ENCODE measurements at places on chromosomes 2 and 18.

GRCh38 chr18:6876641-6877041, 147.1 kb downstream of the ARHGAP28 start:
- no peak for DNase-seq

- no peak for DNase-seq
These were observed 6.6 kb upstream of the CYP27C1 start for GRCh38 chr2:127226520-127227263.

DNA sequence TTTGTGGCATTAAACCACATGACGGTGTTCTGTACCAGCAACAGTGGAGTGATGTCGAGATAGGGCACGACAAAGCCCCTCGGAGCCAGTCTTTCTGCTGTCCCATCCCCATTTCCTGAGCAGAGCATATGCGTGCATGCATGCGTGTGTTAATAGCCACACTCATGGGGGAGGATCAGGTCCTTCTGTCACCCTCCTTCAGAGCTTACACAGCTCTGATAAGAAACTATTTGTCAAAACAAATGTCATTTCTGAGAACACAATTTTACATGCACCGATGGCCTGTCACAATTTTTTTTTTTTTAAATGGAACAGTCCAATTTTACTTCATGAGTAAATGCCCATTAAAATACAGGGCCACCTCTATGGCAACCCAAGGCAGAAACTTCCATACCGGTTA, 95.9 kb upstream of the ZBTB14 start:
- no peak for DNase-seq

- no peak for DNase-seq
These were observed 111.3 kb downstream of the PLCL1 start for GRCh38 chr2:197915548-197916265.

DNA sequence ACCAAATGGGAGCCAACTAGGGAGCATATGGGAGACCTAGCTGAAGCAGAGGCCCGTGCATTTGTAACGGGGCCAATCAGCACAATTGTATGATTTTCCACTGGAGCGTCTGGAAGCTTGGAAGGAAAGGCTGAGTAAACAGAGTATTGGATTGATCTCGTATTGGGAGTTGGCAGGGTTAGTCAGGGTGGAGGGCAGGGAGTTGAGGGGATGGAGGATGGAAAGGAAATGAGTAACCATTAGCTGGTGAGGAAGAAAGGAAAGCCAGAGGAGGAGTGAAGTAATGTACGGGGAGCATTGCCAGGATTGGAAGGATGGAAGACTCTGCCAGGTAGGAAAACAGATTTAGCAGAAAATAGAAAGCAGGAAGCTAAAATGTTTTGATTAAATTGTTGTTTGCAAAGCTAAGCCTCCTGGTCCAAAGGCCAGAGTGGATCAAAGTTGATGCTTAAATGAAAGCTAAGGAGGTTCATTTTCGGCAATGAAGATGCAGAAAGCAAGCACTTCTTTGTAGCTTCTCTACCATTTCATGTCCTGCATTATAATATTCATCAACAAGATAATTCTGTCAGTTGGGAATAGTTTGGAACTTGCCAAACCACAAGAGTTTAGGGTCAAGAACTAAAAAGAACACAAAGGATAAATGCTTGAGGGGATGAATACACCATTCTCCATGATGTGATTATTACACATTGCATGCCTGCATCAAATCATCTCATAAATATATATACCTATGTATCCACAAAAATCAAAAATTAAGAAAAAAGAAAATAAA, 75.6 kb upstream of the TTN start:
- no peak for DNase-seq

- no peak for DNase-seq
These were observed 246.0 kb upstream of the UBE2E3 start for GRCh38 chr2:180734382-180734781.

DNA sequence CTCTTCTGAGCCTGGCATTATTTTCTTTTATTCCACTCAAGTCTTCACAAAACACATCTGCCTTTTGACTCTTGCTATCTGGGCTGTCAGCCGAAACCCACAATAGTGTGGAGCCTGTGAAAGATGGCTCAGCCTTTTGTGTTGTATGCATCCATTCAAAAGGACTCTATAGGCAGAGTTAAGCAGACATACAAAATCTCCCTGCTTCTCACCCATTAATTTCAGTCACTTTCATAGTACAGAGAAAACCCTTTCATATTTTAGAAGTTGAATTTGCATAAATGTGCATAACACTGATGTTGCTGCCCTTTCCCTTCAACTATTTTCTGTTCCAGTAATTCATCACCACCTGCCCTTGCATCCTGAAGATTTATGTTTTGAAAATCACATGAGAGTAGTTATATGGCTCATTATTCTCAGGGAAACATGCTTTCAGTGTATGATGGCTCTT, 154.6 kb downstream of the EVA1A start:
- no peak for DNase-seq

GRCh38 chr2:211800001-211800400, 738.6 kb downstream of the ERBB4 start:
- no peak for DNase-seq

DNA sequence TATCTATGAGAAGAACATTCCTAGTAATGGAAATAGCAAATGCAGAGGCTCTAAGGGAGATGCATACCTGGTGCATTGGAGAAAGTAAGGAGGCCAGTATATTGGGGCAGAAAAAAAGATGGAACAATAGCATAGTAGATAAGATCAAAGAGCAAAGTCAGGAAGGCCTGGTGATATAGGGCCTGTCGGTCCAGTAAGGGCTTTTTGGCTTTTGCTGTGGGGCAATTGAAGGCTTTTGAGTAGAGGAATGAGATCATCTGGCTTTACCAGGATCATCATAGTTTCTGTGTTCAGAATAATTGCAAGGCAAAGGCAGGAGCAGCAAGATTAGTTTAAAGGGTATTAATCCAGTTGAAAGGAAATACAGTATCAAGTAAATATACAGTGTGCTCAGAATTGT, 111.8 kb downstream of the EHBP1 start:
- no peak for DNase-seq

- DNase-seq = no peak
These were observed 100.0 kb upstream of the CXCR4 start for GRCh38 chr2:136217996-136218395.

- DNase-seq = no peak
These were observed 72.6 kb upstream of the THUMPD2 start for GRCh38 chr2:39851651-39852110.

DNA sequence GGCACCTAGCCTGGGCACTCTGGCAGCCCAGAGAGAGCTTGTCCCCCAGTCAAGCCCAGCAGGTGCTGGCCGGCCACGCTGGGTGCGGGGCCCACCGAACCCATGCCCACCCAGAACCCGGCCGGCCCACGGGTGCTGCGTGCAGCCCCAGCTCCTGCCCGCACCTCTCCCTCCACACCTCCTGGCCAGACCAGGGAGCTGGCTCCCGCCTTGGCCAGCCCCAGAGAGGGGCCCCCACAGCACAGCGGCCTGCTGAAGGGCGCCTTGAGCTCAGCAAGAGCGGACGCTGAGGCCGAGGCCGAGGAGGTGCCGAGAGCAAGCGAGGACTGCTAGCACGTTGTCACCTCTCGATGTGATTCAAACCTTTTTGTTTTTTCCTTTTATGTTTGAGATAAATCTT, 407.0 kb upstream of the KCNJ3 start:
- no peak for DNase-seq

- DNase-seq = no peak
These were observed 344.5 kb downstream of the DPP10 start for GRCh38 chr2:114786901-114787300.

DNA sequence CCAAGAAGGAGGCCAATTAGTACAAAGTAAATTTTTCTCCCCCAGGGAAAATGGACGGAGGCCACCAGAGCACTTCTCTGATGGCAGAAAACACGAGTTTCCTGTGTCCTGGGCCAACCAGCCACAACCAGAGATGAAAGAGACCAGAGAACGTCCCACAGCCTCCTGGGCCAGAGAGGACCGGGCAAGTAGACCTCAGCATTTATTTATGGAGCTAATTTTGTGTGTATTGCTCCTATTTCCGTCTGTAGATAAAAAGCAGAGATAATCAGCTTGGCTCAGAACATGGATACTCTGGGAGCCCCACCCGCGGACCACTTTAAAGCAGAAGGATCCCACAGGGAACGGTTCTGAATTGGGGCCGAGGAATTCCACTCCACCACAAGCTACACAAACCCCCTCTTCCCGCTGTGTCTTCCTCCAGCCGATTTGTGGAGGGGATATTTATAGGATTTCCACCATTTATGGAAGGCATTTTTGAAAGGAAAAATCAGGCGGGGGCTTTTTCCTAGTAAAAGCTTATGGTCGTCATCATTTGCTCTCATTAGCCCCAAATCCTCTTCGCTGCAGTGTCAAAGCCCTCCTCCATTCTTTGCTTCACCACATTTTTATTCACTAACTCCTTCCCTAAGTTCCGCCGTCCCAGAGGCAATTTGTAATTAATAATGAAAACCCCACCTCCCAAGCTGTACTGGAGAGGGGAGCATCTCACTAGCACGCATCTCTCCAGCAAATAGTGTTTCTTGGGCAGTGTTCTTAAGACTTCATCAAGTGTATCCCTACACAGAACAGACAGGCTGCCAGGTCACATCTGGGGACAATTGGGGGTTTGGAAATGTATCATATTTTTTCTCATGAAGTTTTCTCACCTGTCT, 43.7 kb upstream of the TWIST2 start:
- no peak for DNase-seq

DNA sequence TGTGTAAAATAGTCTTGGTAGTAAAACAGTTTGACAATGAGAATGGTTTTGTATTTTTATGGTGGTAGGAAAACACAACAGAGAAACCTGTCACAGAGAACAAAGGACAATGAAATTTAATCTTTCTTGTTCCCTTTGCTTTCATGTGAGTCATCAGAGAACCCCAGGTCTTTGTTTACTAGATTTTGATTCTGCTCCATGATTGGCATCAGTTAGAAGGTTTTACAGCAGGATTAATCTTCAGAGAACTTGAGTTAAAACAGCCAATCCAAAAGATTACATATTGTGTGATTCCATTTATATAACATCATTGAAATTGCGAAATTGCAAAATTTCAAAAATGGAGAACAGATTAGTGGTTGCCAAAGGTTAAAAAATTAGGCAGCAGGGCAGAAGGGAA, 2.5 kb downstream of the APLF start:
- no peak for DNase-seq

DNA sequence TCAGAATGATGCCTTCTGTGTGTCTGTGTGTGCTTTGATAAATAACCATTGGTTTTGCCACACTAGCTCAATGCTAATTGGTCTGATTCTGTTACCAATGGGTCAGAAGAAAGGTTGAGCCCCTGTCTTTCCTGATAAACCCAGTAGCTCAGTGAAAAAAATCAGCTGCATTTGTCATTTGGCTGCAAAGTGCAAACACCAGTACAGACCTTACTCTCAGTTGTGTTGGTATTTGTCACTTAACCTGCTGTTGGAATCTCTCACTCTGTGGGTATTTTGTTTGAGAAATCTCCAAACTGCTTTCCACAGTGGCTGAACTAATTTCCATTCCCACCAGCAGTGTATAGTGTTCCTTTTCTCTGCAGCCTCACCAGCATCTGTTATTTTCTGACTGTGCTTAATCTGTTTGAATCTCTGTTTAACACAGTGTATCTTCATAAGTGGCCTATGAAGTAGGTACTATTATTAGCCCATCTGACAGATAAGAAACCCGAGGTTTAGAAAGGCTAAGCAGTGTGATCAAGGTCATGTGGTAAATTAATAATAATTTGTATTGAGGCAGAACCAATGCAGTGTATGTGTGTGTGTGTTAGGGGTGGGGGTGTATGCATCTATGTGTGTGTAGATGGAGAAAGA, 26.7 kb downstream of the LIMS1 start:
- DNase-seq = no peak

- no peak for DNase-seq
These were observed 133.5 kb upstream of the UBE2E3 start for GRCh38 chr2:180846756-180847472.

DNA sequence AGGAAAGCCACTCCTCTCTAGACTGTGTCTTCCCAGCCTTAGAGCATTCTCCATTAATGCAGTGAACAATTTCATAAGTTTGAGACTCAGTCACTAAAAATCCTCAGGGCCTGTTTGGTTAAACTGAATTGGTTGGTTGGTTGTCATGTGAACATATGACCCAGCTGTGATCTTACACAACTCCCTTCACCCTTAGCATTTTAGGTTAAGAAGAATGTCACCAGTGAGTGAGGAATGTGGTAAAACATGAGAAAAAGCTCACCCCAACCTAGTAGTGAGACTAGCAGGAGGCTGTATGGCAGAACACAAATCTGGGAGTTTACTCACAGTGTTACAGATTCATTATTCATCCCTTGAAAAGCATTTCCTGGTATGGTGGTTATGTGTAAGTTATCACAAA, 32.4 kb downstream of the LHCGR start:
- DNase-seq = no peak

GRCh38 chr2:47903781-47904490, 2.4 kb downstream of the FBXO11 start:
- DNase-seq = no peak

DNA sequence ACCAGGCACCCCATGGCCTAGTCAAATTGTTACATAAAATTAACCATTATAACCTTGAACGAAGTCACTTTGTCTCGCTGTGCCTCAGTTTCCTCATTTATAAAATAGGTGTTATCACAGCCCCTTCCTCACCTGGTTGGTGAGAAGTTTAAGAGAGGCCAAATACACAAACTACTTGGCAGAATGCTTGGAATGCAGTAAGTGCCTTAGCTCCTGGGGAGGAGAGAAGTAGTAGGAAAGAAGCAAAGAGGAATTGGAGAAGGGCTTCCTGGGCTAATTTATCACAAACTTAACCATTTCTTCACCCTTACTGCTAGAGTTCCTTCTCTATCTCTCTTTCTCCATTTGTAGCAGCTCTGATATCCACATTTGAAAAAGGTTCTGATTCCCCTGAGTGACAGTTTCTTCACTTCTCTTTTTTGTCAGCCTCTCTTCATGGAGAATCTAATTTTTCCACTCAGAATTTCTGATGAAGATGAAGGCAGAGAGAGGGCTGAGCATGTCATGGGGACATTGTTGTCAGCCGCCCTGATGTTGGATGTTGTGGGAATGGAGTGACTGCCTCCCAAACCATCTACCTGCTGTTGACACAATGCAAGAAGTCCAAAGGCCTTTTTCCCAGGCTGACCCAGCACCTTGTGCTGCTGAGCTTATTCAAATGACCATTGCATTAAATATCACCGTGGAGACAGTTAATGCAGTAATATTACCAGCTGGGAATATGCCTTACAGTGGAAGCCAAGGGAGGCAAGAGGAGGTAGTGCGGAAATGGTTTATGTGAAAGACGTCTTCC, 60.4 kb downstream of the BOD1L2 start:
- DNase-seq = no peak

DNA sequence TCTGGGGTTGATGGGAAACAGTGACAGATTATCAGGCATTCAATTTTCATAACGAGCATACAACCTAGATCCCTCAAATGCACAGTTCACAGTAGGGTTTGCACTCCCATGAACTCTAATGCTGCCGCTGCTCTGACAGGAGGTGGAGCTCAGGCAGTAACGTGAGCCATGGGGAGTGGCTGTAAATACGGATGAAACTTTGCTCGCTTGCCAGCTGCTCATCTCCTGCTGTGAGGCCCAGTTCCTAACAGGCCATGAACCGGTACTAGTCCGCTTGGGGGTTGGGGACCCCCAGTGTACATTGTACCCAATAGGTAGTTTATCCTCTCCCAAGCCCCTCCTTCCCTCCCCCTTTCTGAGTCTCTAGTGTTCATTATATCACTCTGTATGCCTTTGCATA, 94.6 kb downstream of the PTH2R start:
- DNase-seq = no peak

GRCh38 chr2:86002375-86002774, 103.3 kb downstream of the POLR1A start:
- DNase-seq = no peak
